ENCODE measurements at places on chromosomes 5 and 9. TPM values are rescaled to one million over a fixed set of nuclear protein-coding genes. Genes with fewer than 3 reads are reported as not detected.
A peak's percentile ranks its signal among the peaks of the same experiment; 100 is the strongest.

The INSYN2B gene
- 3.6 TPM for total RNA-seq

The AGGF1 gene
- total RNA-seq = 25.2 TPM

- DNase-seq = no peak
Observed at GRCh38 chr9:38306899-38307298, 85.6 kb upstream of the ALDH1B1 start.

DNA sequence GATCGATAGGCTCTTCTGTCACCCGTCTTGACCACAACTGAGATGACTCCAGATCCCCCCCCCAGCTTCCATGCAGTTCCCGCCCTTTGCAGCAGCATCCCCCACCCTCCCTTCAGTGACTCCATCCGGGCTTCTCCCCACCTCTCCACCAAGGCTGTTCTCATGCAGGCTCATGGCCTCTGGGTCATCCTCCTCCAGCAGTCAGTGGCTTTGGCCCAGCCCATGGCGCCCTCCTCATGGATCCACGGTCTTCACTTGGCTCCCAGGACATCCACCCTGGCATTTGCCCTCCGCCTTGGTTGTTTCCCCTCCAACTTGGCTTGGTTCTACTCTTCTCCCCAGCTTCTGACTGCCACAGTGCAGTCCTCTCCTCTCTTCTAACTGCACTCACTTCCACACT lies 96.7 kb upstream of the RUFY1 start:
- DNase-seq = no peak

- DNase-seq = peak; percentile 84
Observed at GRCh38 chr9:119268985-119269384, 100.2 kb downstream of the BRINP1 start.

GRCh38 chr9:130522233-130522808 lies 57.1 kb upstream of the FUBP3 start:
- no peak for DNase-seq

DNA sequence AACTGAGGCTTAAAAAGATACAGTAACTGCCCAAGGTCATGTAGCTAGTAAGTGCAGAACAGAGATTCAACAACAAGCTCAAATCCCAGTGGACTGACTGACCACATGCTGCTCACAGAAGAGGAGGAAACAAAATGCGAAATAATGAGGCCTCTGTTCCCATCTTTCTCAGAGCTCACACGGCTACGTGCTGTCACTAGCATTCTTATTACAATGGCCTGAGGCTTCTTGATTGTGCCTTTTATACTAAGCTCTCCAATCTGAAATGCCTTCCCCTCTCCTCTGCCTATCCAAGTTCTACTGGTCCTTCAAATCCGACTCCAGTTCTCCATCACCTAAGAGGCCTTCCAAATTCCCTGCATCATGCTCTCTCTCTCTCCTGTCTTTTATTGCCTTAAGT lies 26.0 kb downstream of the SGTB start:
- DNase-seq = no peak

DNA sequence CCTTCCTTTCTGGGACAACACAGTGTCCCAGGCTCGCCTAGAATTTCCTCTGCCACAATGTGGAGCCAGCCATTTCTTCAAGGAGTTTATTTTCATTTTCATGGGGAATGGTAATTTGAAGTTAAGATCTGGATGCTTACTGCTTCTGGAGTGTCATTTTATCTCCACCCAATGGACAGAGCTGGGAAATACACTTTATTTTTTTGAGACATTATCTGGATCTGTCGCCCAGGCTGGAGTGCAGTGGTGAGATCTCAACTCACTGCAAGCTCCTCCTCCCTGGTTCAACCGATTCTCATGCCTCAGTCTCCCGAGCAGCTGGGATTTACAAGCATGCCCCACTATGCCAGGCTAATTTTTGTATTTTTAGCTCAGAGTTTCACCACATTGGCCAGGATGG lies 12.7 kb upstream of the THG1L start:
- DNase-seq = peak; percentile 83

- peak; percentile 56 for DNase-seq
Observed at GRCh38 chr5:151020304-151021110, at the start of gene GPX3. TSS of gene GPX3 (plus strand) at chr5:151020591. CDS start at chr5:151020655, 64 bp downstream.

DNA sequence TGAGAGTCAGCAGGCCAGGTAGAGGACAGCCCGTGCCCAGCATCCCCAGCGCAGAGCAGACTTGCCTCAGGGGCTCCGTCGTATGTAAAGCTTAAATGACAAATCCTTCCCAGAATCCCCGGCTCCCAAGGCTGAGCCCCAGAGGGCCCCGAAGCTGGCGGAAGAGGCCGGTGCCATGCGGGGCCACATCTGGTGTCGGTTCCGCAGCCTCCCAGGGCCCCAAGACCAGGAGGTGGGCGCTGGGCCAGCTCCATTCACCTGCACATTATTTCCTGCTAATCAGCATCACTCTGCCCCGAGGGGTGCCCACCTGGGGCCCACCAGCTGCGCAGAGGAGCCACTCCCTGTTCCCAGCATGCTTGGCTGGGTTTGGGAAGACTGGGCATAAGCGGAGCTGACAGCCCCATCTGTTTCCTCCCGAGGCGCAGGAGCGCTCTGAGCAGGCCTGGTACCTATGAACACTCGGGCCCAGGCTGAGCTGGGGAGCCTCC lies 124.0 kb upstream of the PPP1R26 start:
- DNase-seq = no peak
